Stimulated activated CD4-positive, alpha-beta T cell treated with anti-CD3 and anti-CD28 coated beads, Interleukin-1b, Interleukin-23, amount 100 ng/mL, for 1 hour (primary cell): ENCODE measurements at places on chromosomes 2 and 18.

DNA sequence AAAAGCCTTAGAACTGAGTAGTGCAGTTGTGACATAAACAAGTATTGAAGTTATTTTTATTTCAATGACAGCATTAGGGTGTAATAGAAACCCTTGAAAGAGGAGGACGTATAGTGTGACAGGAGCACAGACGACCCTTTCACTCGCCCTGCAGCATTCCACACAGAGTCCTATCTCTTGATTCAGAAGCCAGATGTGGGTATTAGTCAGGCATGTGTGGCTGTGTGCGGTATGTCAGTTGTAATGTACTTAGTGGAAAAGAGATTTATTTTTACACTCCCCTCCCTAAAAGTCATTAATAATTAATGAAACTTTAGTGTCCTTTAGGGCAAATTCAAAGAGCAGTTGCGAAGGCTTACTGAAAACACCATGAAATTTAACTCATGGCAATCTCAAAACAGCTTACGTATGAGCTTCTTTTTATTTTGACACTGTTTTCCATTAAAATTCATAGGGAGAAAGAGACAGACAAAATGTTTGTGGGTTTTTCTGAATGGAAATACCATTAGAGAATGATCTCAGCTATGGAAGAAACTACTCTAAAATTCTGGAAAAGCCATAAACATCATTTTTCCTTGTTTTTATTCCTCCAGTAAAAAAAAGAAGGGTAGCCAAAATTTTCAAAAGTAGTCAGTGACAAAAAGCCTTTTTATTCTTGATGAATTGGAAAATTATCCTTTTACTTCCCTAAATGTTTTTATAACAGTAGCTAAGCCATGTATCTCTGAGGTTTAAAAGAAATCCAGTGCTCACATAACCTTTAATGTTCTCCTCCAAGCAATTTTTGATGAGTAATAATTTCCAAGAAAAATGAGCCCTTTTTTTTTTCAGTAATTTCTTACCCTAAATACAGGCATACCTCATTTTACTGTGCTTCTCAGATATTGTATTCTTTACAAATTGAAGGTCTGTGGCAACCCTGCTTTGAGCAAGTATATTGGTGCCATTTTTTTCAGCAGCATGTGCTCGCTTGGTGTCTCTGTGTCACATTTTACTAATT is 84.0 kb upstream of the DSEL start:
- no peak for DNase-seq

GRCh38 chr2:102504833-102505232 is 31.8 kb downstream of the SLC9A4 start:
- no peak for DNase-seq

DNA sequence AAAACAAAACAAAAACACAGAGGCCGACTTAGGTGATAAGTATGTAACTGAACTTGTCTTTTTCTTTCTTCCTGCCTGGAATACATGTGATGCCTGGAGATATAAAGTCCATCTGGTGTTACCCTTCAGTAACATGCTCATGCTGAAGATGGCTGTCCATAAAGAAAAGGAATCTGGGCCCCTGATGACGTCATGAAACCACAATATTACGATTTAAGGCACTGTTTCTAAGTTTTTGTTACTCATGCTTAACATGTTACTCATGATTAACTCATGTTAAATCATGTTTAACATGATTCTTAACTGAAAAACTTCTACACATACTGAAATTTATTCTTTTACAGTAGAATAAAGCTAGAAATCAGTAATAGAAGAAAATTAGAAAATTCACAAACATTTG is 49.0 kb downstream of the STRADB start:
- DNase-seq, result no peak

DNA sequence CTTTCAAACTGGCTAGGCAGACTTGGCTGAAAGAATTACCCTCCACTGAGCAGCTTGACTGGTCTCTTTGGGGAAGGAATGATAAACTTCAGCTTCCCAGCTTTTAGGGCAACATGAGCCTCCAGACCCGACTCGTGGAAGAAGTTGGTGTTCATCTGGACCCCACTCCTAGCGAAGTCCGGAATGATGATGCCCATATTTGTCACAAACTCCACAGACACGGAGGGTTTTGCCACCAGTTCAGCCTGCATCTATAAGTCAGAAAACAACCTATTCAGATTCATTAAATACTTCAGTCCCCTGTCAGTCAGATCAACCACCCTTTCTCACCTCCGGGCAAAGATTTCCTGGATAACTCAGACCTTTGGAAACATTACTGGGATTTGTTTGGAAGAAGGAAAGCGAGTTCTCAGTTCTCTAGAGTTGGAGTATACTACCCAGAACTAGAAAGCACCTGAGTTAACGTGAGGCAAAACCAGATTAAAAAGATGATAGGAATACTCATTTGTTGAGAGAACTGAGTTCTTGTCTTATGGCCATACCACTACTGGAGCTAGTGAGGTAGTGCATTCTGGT is 21.0 kb downstream of the APOB start:
- no peak for DNase-seq

DNA sequence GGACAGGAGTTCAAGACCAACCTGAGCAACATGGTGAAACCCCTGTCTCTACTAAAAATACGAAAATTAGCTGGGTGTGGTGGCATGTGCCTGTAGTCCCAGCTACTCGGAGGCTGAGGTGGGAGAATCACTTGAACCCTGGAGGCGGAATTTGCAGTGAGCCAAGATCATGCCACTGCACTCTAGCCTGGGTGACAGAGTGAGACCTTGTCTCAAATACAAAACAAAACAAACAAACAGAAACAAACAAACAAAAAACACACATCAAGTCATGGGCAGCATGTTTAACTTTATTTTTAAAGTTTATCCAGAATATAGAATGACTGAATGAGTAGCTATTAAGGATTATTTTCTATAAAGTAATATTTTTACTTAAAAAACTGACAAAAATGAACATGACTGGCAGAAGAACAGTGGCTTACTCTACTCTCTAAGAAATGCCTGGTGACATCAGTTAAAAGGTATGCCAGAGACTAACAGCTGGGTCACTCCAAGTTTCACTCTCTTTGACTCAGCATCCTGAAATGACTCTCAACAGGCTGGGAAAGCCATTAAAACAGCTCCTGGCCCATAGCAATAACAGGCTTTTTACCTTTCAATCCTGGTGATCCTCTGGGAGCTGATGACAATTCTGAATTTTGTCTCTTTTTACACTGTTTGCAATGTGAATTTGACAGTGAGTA is 281.6 kb upstream of the STON1 start:
- DNase-seq, result no peak

DNA sequence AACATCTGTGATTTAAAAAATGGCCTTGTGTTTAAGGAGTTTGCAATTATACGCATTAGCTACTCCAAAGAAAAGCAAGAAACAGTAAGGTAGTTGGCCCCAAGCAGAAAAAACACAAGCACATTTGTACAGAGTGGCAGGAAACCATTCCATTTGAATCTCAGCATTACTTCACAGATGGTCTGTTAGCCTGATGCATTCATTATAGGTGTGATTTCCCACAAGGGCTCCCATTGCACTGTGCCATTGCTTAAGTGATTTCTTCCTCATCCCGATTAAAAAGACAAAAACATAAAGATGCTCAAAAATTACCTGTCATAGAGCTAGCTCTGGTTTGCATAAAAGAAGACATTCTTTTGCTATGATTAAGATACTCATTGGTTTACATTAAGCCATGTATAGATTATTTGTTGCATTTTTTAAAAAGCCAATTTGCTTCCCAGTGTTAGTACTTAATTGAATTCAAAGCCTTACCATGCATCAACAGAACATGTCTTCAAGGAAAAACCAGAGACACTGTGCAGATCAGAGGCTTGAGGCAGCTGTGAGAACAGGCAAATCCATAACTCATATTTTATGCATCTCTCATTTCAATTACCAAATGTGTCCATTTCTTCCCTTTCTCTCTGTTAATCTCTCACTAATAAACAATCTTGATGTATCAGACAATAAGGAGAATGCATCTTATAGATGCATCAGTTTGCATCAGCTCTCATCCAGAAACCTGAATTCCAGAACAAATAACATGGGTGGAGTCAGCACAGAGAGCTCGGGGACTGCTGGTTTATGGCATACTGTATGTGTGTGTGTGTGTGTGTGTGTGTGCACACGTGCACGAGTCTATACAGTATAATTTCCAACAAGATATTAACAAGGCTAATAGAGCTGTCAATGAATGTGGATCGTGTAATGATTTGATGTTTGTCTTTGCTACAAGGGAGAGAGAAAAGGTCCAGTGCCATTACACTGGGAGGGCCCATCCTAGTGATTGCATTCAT is 558.6 kb upstream of the HS6ST1 start:
- no peak for DNase-seq
